Stimulated activated CD8-positive, alpha-beta memory T cell treated with anti-CD3 and anti-CD28 coated beads, Interleukin-15, amount 100 ng/mL, for 24 hours (primary cell): ENCODE measurements at places on chromosomes 11 and 22.

DNA sequence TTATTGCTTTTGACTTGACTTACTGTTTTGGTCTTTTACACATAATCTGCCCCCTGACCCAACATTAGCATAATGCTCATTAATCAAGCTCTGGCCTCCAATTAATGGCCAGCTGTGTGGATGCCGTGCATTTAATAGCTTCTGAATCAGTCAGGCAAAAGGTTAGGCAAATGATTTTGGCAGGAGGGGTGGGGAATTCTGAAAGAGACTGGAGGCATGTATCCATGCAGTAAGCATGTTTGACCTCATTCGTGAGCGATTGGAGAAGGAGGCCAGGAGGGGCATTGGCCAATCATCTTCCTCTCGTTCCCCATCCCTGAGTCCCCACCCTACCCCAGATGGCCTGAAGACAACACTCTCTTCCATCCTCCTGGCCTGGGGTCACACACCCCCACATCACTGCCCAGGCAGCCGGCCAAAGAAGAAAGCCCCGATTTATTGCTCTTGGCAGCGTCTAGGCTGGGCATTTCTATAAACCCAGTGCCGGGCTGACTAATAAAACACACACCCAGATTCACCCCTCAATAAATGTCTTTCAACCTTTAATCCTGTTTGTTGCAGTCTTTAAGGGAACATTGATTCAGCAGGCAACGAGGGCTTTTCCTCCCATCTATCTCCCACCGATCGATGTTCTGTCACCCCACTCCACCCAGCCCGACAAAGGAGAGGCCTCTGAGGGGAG, 150.0 kb downstream of the OPCML start:
- DNase-seq, result no peak

- no peak for DNase-seq
Observed at GRCh38 chr11:84396521-84396920, 1110.4 kb upstream of the CCDC90B start.

DNA sequence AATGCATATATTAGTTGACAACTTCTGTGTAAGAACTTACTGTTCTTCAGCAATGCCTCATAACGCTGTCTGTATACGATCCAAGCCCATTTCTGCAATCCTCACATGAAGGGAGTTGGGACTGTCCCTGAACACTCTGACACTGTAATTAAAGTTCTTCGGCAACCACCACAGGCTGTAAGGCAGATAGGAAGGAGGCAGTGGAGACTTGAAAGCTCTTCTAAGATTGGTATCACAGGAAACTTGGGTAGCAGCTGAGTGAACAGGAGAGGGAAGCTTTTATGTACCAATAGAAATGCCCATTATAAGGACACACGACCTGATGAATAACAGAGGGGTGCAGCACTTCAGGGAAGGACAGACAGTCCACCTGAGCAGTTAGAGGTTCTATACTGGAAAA, 12.0 kb upstream of the GAB2 start:
- no peak for DNase-seq

- no peak for DNase-seq
Observed at GRCh38 chr22:42353883-42354727, 78.1 kb downstream of the NFAM1 start.

DNA sequence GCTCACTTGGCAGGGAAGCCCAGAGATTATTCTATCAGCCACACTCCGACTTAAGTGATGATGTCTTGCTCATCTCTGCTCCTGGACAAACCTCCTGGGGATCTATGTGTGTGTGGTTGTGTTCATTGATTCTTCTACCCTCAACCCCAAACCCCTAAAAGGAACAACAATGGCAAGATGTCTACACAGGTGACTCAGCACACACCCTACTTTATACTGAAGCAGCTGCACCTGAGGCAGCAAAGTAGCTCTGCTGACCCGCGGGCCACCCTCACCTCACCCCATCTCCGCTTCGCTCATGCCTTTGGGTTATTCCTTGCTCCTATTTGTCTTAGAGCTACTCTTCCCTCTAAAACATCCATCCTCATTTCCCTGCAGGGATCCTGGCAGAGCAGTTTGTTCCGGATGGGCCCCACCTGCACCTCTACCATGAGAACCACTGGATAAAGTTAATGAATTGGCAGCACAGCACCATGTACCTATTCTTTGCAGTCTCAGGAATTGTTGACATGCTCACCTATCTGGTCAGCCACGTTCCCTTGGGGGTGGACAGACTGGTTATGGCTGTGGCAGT, 38.7 kb downstream of the TMEM45B start:
- DNase-seq, result no peak

DNA sequence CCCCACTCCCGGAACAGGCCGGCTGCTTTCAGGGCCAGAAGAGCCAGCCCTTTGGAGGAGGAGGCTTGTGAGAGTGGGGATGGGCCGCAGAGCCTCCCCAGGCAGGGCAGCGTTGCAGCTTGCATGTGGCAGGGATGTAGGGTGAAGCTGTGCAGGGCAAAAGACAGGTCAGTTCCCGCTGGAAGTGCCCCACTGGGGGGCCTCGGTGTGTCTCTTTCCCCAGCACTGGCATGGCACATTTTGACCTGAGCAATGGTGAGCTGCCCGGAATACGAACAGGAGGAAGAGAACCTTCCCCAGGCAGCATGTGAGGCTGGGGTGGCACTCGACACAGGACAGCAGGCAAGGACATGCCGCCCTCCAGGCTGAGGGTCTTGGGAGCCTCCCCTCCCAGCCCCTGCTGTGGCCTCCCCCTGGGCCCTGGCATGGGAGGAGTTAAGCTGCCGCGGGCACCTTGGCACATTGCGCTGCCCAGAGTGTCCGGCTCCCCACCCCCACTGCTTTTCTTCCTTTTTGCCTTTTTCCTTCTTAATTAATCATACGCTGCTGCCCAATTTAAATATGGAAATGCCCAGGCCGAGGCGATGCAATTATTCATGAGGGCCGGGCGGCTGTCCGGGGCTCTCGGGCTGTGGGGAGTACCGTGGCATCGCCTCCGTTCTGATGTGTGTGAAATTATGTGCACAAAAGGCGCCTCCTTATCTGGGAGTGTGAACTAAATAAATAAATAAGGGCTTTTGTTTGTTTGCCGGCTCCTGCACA, 76.0 kb upstream of the WNT7B start:
- DNase-seq, result no peak

DNA sequence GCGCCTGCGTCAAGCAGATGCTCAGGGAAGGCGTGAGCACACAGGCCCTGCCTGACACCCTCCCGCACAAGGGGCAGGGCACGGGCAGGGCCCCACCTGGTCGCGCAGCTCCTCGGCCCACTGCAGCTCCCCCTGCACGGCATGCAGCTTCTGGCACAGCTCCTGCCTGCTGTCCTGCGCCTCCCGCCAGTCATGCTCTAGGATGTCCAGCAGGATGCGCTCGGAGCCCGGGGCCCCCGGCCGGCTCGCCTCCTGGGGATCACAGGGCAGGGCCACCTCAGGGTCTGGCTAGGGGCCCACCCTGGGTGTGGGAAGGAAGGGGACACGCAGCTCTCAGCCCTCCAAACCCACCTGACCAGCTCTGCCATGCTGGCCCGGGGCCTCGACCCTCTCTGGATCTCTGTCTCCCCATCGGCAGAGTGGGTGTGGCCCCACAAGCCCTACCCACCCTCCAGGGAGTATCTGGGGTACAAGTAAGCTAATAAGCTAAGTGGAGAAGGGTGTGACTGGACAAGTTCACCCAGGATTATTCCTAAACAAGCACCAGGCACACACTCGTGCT, 10.7 kb downstream of the CARD10 start:
- no peak for DNase-seq

DNA sequence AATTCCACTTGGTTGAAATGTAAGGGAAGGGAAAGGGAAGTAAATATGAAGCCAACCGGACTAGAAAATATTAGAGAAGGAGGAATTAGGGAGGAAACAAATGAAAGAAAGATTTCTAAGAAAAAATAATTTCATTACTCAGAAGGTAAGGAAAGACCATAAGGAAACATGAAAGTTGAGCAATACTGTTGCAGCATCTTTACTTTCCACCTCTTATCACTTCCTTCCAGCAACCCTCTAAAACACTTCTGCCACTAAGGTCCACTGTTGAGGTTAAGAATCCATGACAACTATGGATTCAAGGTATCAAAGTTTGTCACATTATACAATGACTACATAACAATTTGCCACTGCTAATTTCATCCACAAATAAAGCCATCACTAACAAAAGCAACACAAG, 308.6 kb downstream of the DLG2 start:
- DNase-seq, result no peak

- DNase-seq, result no peak
Observed at GRCh38 chr11:128804481-128804880, 62.6 kb downstream of the KCNJ1 start.

- DNase-seq, result no peak
Observed at GRCh38 chr22:41875531-41876270, 39.2 kb downstream of the SHISA8 start.

- no peak for DNase-seq
Observed at GRCh38 chr11:69664901-69665300, 10.3 kb downstream of the LTO1 start.

- DNase-seq, result no peak
Observed at GRCh38 chr11:96200243-96200642, 142.8 kb downstream of the MAML2 start.

DNA sequence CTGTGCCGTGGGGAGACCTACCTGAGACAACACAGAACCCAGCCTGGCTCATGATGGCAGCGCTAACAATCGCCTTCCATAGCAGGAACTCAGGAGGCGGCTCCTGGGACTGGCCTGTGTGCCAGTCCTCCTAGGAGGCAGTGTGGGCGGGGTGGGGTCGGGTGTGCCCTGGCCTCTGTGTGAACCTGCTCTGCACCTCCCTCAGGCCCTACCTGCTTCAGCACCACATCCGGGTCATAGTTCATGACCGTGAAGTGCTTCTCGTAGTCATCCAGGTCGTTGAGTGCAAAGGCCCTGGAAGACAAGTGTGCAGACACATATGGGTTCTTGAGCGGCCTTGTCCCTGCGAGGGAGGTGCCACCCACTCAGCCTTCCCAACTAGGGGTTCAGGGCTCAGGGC, 15.3 kb downstream of the TTLL12 start:
- DNase-seq, result no peak

DNA sequence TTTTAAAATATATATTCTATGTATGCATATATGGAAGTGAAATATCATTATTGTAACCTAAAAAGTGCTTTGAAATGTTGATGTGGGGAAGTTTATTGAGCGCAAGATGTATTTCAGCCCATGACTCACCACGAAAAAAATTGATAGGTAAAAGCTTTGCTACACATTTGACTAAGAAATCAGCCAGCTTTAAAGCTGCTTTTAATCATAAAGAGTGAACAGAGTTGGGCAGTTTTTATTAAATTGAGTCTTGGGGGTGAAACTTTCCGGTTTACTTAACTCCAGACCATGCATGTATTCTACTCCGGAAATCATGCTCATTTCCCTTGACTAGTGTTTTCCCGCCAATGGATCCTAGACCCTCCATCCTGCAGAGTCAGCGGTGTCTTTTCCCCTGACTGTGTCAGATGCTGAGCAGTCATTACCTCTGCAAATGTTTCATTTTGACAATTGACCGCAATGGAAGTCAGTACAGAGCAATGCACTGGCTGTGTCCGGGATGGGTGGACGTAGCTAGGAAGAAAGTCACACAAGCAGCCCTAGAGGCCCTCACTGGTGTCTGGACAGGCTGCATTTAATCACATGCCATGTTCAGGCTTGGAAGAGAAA, 47.2 kb upstream of the MPEG1 start:
- no peak for DNase-seq

DNA sequence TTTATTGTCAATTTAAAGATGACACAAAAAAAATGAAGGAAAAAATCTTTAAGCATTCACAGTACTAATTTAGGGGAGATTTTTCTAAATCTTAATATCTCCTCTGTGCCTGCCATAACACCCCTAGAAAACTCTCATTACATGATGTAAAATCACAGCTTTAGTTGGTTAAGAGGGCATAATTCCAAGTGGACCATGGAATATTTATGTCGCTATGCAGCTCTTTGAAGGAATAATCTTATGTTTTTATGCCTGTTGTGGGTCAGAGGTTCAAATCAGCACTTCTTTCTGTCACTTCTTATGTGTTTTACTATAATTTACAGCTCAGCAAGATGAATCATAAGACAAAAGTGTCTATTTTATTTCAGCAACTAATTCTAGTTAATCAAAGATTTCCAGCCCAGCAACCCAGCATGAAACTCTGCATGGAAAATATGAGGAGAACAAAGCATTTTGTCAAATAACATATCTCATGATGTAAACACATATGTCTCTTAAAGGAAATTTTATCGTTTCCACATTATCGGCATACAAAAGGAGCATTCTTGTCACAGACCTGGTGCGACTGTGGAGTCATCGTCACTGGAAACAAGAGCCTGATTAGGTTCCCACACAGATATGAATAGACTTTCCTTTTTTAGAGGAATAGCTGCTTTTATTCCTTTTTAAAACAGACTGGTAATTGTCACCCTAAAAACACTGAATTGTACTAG, 274.8 kb downstream of the SOX6 start:
- DNase-seq, result no peak

- DNase-seq, result no peak
Observed at GRCh38 chr22:41576877-41577276, 12.8 kb downstream of the PMM1 start.

GRCh38 chr22:48631288-48631863, 1196.3 kb downstream of the BRD1 start:
- DNase-seq, result no peak

- DNase-seq, result no peak
Observed at GRCh38 chr11:27847496-27847895, 147.2 kb upstream of the BDNF start.

DNA sequence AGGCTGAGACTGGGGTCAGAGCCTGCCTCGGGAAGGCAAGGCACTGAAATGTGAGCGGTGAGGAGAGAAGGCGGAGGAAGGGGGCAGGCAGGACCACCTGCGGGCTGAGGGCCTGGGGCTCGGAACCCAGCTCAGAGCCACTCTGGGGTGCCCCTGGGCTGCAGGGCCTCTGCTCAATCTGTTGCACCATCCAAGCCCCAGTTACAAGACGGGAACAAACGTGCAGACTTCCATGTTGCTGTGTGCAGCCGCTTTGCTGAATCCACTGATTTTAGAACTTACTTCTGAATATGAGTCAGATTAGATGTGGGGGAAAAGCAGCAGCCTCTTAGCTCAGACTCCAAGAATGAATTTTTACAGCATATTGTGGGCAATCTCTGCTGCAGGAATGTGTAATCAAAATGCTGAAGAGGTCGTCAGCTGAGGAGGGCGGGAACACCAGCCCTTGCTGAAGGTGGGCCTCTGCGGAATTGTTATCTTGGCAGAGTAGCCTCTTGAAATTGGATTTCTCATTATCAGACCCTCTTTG, 21.6 kb downstream of the PARVG start:
- DNase-seq, result no peak

- no peak for DNase-seq
Observed at GRCh38 chr22:43439368-43440103, 27.7 kb downstream of the MPPED1 start.

DNA sequence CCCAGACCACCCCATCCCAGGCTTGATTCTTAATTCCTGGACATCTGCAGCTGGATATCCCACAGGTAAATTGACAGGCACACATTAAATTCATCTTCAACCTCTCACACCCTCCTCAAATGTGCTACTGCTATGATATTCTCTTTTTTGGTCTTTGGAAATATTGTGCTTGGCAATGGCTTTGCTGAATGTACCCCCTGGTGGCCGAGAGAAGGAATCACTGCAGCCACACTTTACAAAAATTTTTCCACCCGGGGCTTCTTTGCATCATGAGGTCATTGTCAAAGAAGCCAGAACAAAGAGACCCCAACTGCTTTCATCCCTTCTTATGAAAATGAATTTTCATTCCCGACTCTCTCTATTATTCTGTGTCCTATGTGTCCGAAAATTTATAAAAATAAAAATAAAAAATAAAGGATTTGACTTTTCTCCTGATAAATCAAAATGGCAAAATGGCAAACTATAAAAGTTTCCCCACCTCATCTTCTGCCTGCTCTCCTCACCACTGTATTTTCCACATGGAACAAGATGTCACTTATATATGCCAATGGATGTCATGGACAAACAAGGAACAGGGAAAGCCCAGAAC, 15.0 kb upstream of the CYB5R2 start:
- DNase-seq, result no peak
